ENCODE measurements at places on chromosomes 2 and 18.
A peak's percentile ranks its signal among the peaks of the same experiment; 100 is the strongest.

DNA sequence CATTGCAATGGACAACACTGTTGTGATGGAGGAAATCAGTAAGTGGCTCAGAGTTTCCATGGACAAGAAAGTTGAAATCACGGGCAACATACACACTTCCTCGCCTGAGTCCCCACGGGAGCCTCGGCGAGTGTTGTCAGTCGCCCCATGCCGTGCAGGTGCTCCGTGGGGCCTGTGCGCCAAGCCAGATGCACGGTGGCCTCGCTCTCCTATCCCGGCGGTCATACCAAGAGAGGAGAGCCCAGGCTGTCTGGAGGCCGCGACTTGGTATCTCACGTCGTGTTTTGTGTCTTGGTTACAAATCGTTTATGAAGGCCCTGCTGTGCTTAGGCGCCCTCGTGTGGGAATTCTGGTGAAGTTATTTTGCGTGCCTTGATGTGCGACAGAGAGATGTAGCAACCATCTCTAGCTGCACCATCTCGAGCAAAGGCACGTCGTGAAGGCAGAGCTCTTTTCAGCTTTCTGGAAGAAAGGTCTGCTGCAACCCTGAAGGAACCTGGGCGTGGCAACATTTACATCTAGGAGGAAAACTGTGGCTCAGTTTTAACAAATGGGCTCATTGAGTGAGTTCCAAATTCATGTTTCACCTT lies 21.8 kb downstream of the ATG4B start:
- peak; percentile 28 for DNase-seq

DNA sequence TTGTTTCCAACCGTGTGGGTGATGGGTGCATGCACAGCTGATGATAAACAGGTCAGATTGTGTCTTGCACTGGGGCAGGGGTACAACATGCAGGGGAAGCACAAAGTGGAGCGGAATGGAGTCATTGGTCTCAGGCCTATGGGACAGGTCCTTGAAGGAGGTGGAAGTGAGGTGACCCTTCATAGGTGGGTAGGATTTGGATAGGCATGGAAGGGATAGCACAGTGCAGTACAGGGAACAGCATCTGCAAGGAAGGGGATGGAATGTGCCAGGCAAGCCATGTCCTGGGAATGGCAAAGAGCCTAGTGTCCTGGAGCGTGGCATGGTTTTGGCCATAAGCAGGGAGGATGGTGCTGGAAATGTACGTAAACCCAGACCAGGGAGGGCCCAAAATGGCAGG lies 143.9 kb downstream of the CAPN13 start:
- no peak for DNase-seq

- DNase-seq = no peak
Measured at GRCh38 chr2:237752761-237753165, 45.8 kb upstream of the RBM44 start.

GRCh38 chr2:68436270-68436669 lies 30.8 kb downstream of the FBXO48 start:
- DNase-seq = no peak

DNA sequence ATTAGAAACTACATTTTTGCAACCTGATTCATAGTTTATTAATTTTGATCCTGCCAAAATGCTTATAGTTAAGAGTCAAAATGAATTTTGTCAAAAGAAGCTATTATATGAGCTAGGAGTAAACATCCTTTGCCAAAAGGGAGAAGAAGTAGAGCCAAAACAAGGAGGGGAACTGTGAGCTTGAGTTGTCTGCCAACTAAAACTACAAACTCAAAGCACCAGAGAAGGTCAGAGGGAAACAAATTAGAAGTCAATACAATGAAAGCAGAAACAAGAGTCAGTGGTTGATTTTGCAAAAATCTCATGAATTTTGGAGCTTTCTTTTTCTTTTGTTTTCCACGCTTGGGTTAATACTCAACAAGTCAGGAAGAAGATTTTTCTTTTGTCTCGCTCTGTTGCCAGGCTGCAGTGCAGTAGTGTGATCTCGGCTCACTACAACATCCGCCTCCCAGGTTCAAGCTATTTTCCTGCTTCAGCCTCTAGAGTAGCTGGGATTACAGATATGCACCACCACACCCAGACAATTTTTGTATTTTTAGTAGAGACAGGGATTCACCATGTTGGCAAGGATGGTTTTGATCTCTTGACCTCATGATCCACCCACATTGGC lies 508.5 kb downstream of the RIT2 start:
- DNase-seq = no peak

DNA sequence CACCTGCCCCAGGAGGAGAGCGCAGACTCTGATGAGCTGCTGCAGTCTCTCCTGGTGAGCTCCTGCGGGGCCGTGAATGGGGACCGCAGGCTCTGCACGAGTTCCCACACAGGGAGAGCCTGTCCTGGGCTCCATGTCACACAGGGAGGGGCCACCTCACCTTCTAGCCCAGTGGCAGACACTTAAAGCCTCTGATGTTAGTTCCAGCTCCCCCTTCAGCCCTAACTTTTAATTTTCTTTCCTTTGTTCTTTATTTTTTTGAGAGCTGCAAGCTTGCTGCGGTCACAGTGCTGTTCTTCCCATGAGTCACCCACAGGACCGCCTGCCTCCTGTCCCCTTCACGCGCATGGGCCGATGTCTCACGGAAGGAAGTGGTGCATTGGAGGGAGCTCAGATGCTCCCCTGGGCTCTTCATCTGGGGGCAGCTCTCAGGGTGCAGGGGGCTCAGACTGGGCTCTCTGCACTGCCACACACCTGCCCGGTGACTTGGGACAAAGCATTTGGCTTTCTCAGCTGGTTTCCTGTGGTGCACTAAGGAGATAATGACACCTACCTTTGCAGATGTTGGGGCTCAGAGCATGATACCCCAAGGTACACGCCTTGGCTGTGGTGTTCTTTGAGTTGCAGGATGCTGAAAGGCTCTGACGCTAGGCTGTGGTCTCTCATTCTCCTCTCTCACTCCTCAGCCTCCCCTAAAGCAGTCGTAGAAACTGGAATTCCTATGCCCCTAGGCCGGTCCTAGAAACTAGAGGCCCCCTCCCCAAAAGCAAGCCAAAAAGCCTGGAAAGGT lies 37.2 kb upstream of the PXDN start:
- DNase-seq = peak; percentile 65

DNA sequence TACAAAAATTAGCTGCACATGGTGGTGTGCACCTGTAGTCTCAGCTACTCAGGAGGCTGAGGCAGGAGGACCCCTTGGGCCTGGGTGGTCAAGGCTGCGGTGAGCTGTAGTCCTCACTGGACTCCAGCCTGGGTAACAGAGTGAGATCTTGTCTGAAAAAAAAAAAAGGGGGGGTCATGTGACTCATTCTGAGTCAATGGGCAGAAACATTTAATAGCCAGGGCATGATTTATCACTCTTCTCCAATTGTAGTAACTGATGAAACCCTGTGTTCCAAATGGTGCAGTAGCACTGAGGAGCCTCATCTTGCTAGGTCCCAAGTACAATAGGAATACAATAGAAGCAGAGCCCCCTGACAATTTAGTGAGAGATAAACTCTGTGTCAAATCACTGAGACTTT lies 78.9 kb upstream of the CCDC68 start:
- no peak for DNase-seq

DNA sequence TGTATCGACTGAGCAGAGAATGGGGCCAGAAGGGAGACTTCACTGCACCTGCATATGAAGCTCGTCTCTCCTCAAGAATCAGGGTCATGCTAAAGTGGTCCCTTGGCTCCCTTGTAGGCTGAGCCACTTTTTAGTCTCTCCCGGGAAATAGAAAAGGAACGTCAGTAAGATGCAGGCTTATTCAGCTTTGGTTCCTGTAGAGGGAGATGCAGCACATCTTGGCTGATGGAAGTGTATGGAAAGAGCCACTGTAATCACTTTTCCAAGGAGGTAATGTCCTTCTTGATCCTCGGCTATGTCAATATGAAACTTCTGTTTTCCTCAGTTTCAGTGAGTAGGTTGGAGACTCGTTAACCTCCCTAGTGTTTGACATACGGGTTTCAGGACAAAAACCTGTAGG lies 235.2 kb downstream of the GCA start:
- DNase-seq = no peak

Data from SW480 (cell line).